ENCODE measurements at places on chromosomes 11 and 22.

DNA sequence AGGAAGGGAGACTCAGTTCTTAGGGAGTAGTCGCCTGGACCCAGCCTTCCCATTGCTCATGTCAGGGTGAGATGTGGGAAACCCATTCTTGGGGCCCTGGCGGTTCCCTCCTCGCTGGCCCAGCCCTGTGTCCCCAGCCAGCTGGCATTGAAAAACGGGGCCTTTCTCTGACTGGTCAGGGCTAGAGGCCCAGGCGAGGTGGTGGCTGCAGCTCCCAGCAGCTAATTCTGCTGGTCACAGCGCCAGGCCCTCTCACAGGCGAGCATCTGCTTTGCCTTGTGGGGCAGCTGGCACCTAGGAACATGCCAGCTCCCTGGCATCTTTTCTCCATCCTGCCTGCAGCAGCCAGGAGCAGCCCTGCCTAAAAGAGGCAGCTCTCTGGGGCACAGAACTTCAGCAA, 20.1 kb downstream of the TSPAN18 start:
- DNase-seq: no peak

DNA sequence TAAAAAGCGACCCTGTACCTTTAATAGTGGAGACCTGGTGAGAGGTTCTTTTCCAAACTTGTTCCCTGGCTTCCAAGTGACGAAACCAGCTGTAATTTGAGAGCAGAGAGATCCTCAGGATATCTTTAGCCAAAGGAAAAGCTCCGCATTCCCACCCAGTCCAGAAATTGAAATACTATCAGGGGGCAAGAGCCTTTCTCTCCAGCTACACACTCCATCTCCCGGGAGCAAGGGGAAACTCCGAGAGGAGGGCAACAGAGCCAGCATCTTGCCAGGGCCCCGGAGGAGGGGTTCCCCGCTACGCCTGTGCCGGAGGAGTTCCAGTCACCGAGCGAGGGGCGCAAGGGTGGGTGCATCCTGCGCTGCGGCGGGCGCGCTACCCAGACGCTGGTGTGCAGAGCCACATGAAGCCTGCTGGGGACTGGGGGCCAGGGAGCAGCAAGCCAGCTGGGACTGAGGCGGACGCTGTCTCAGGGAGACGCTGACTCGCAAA, at the start of gene FIBIN:
Gene FIBIN (plus strand): TSS at position 148 of the 493 bp plus-strand sequence. CDS start 415 bp downstream, outside the sequence.
- DNase-seq: no peak

DNA sequence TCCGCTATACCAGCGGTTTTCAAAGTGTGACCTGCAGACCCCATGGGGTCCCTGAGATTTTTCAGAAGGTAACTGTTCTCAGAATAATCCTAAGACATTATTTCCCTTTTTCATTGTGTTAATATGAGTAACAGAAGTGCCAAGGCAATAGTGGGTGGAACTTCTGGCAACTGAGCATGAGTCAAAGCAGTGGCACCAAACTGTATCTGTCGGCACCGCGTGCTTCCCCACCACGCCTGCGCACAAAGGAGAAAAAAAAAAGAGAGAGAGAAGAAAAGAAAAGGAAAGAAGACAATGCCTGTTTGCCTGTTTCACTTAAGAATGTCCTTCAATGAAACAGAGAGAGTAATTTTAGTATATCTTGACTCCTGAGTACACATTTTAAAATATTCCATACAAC, 679.9 kb downstream of the OPCML start:
- DNase-seq: no peak

- DNase-seq: no peak
Measured at GRCh38 chr11:44862558-44863101, 88.1 kb downstream of the TP53I11 start.

GRCh38 chr22:31122532-31123291, at the start of gene INPP5J:
Gene INPP5J, plus strand, starts transcription at chr22:31122966. Its CDS starts 49 bp downstream, at chr22:31123015.
- no peak for DNase-seq
